A549 treated with RU486 at 1 μM for 4 hours (cell line): ENCODE measurements at places on chromosomes 6 and 20. TPM values are rescaled to one million over a fixed set of nuclear protein-coding genes. Genes with fewer than 3 reads are reported as not detected.

Gene ELOVL2
- total RNA-seq: 3.7 to 7.6 TPM (median 7.6 TPM) in 5 replicates

Gene MYBL2
- total RNA-seq: 77.9 to 92.0 TPM (median 80.1 TPM) in 5 replicates

Gene OR2H2
- not detected in 5 replicates for total RNA-seq

Gene VGLL2
- total RNA-seq: not detected in 5 replicates

Gene BPI
- total RNA-seq: not detected in 5 replicates

Gene HTR1B
- 0.07 to 0.09 TPM in 2 of 5 replicates, not detected in the others for total RNA-seq

Gene APCDD1L
- 0.10 TPM in 1 of 5 replicates, not detected in the others for total RNA-seq

Gene WFDC12
- not detected in 5 replicates for total RNA-seq

Gene CST5
- total RNA-seq: not detected in 5 replicates

Gene COL12A1
- total RNA-seq: 3.8 to 7.6 TPM (median 6.1 TPM) in 5 replicates

Gene FUCA2
- total RNA-seq: 51.8 to 57.1 TPM (median 52.9 TPM) in 5 replicates

Gene UBD
- total RNA-seq: 0.38 to 0.73 TPM (median 0.47 TPM) in 5 replicates

Gene FOXA2
- 12.9 to 20.9 TPM (median 19.3 TPM) in 5 replicates for total RNA-seq

Gene SLC26A8
- total RNA-seq: not detected in 5 replicates

Gene MICB
- 6.0 to 8.4 TPM (median 7.5 TPM) in 5 replicates for total RNA-seq

Gene TNFRSF6B
- total RNA-seq: 0.46 to 1.2 TPM (median 0.60 TPM) in 5 replicates

Gene TRERF1
- total RNA-seq: 5.3 to 8.8 TPM (median 7.4 TPM) in 5 replicates

Gene RAB44
- total RNA-seq: 0.02 to 0.06 TPM (median 0.04 TPM) in 4 of 5 replicates, not detected in the other

Gene OPRM1
- total RNA-seq: not detected in 5 replicates

Gene FAM217A
- not detected in 5 replicates for total RNA-seq

Gene EYS
- 0.02 to 0.33 TPM in 2 of 5 replicates, not detected in the others for total RNA-seq

Gene RBPJL
- not detected in 5 replicates for total RNA-seq

Gene ADISSP
- 101 to 169 TPM (median 156 TPM) in 5 replicates for total RNA-seq

Gene APMAP
- total RNA-seq: 145 to 166 TPM (median 162 TPM) in 5 replicates

Gene LY86
- not detected in 5 replicates for total RNA-seq

Gene CENPW
- total RNA-seq: 34.0 to 44.6 TPM (median 41.9 TPM) in 5 replicates

Gene SYNDIG1
- 1.2 to 2.7 TPM (median 1.8 TPM) in 5 replicates for total RNA-seq

Gene OGFRL1
- 3.4 to 9.0 TPM (median 7.0 TPM) in 5 replicates for total RNA-seq

Gene ELOVL4
- 1.2 to 1.9 TPM (median 1.6 TPM) in 5 replicates for total RNA-seq

Gene FAXC
- total RNA-seq: 5.1 to 7.1 TPM (median 6.7 TPM) in 5 replicates

Gene HLA-DOB
- 0.13 to 0.21 TPM (median 0.13 TPM) in 3 of 5 replicates, not detected in the others for total RNA-seq

Gene SLC12A5
- total RNA-seq: 12.4 to 17.2 TPM (median 15.6 TPM) in 5 replicates

Gene RNF182
- total RNA-seq: 2.5 to 3.7 TPM (median 3.3 TPM) in 5 replicates

Gene B3GAT2
- 0.01 to 0.04 TPM (median 0.02 TPM) in 4 of 5 replicates, not detected in the other for total RNA-seq

Gene GPR6
- not detected in 5 replicates for total RNA-seq

Gene OXT
- not detected in 5 replicates for total RNA-seq

Gene CLDN20
- not detected in 5 replicates for total RNA-seq
